ENCODE measurements at places on chromosomes 11 and 22. TPM values are rescaled to one million over a fixed set of nuclear protein-coding genes. Genes with fewer than 3 reads are reported as not detected.

Gene CASP1
- total RNA-seq: 6.7 TPM

Gene TNNI2
- total RNA-seq: 1.9 TPM

DNA sequence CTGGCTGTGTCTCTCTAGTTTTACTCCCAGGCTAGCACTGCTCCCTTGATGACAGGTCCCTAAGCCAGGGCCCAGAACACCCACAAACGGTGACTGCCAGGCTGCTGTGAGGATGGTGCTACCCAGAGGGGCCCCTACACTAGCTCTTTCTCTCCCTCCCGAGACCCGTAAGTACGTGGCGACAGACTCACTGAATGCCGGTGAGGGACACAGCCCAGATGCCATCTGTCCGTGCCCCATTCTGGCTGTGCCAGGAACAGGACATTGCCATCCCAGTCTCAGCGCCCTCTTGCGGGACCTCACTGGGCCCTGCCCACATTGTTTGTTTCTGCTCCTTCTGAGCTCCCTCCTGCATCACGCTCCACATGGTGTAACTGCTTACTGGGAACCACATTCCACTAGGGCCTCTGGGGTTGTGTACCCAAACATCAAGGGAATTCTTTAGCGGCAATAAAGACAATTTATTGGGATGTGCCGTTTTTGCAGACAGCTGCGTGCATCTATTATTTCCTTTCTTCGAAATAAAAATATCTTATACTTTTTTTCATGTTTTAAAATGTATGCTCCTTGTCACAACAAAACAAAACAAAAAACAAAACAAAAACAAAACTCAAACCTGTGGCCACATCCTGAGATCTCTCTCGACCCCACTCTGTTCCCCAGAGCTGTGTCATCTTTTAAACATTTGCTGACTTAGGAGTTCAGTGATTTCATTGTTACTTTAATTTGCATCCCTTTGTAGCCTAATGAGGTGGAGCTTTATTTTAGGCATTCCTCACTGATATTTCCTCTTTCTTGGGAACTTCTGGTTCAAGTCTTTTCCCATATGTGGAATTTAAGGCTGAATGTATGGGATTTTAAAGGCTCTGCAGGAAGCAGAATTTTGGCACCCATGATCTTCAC is 4.4 kb upstream of the TPCN2 start:
- DNase-seq: peak; percentile 71

GRCh38 chr11:15622231-15622890 is 507.6 kb downstream of the INSC start:
- DNase-seq: no peak

DNA sequence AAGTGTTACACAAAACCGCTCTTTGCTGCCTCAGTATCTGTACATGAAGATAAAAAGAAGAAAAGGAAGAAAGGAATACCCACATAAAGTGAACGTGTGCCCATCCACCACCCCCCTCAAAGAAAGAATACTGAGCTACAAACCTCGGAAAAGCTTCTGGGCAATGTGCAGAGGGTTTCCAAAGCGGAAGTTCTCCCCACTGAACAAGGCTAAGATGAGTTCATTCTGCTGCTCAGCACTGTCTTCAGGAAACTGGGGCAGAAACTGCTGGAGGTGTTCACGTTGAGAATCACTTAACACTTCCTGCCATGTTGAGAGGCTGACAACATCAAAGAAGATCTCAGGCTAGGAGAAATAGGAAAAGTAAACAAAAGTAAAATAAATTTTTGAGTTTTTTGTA is 6.9 kb downstream of the NFRKB start:
- no peak for DNase-seq

DNA sequence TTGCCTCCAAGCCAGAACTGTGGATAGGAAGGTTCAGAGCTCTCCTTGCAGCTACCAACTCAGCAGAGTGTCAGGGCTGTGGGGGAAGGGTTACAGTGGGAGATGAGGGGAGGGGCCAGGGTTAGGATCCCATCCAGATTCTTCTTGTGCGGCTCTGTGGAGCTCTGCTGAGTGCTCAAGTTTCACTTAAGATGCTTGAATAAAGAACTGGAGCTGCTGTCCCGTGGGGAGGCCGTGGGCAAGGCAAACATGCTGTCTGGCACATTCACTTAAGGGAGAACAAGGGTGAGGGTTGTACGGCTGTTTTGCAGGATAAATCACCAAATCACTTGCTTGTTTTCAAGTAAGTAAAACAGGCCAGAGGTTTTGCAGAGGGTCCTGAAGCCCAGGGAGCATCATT is 197.1 kb downstream of the FAM76B start:
- DNase-seq: no peak

DNA sequence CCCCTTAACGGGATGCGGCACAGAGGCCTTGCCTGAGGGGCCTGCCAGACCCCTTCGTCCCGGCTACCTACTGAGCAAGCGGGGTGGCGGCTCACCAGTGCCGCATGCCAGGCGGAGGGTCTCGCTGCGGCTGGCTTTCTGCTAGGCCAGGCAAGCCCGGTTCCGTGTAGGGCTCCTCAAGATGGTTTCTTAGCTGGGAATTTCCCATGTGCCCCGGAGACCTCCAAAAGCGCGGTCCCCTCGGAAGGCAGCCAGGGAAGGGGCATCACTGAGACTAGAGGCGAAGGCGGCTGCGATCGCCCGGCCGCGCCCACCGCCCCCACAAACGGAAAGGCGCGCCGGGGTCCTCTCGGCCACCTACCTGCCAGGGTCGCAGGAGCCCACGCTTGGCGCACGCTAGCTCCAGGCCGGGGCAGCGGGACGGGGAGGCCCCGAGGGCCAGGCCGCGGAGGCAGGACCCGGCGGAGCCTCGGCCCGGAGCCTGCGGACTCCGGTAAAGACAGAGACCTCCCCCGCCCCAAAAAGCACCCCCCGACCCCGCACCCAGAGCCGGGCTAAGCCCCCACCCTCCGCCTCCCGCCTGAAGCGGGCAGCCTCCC is 23.8 kb downstream of the MICAL3 start:
- no peak for DNase-seq

DNA sequence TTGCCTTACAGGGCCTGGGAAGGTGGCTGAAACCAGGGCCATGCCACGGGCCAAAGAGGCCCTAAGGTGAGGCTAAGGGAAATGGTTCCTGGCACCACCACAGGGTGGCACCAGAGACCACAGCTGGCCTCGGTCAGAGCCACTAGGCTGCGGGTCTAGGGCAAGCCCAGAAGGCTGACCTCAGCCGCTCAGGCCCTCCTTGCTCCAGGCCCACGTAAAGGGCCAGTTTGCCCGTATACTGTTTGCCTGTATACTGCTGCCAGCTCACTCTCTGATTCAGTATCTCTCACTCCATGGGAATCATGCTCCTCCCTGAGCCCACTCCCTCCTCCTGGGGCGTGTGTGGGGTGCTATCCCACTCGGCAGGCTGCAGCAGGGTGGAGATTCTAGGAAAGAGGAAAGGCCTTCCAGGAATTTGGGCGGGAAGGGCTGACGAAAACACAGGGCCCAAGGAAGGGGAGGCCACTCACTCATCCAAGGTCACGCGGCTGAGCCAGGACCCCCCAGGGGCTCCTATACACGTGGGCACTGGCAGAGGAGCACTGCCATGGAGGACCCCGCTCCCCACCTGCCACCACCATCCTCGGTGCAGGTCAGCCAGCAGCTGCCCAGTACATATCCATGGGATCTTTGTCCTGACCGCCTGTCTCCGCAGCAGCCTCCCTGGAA is 62.4 kb downstream of the NECTIN1 start:
- DNase-seq: peak; percentile 88

DNA sequence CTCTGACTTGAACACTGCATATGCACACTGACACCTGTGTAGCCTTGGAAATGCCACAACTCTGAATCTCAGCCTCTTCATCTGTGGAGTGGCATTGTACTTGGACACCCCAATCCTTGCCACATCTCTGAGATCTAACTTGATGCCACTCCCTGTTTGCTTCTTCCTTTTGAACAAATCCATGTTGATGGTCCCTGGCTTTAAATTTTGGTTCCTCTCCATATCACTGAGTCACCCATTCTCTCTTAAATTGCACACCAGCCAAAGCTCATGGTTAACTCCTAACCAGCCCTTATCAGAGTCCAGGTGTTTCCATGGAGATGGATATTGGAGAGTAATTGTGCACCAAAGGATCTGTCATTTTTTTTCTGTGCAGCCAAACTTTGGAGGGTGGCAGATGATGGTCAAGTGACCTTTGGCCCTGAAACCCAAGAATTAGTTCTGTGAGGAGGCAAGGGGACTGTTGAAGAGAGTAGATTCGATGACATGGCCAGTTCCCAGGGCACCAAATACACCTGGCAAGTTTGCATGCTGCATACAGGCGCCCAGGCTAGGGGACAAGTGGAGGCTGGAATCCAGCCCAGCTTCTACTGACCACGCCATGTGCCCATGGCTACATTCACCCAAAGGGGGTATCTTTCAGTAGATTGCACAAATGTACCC is 25.1 kb upstream of the PAMR1 start:
- no peak for DNase-seq

GRCh38 chr22:40326905-40327735 is 19.2 kb upstream of the ADSL start:
- DNase-seq: no peak
